ENCODE measurements at places on chromosomes 12 and 14. TPM values are rescaled to one million over a fixed set of nuclear protein-coding genes. Genes with fewer than 3 reads are reported as not detected.
A peak's percentile ranks its signal among the peaks of the same experiment; 100 is the strongest.

- no peak overlapping the region for H3K4me3 ChIP-seq
- H3K27me3 ChIP-seq = peaks cover 31% of the 10 kb centered on the region
- H3K36me3 ChIP-seq = no peaks in the 10 kb centered on the region
- H3K27ac ChIP-seq = no peak overlapping the region
These were observed 110.8 kb downstream of the EMP1 start for GRCh38 chr12:13307143-13307816.

STAT2 gene
- 178 TPM for total RNA-seq

RNASE3 gene
- total RNA-seq = not detected

ANO4 gene
- not detected for total RNA-seq

AICDA gene
- total RNA-seq = not detected

DNA sequence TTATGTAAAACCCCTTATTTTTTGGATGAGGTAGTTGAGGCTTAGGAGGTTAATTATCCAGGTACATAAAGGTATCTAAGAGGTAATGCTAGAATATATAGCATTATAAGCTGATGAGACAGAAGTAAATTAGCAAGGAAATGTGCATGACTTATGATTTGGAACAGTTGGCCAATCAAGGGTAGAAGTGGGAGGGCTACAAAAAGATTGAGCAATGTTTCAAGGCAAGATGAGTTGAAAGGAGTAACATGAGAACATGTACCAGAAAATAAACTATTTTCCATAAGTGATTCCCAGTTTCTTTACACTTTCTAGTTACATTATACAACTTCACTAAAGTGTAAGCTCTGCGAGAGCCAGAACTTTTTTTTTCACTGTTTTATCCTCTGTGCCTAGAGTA lies 290.9 kb downstream of the LRIG3 start:
- no peak overlapping the region for H3K4me3 ChIP-seq
- no peak overlapping the region for H3K27ac ChIP-seq
- no peaks in the 10 kb centered on the region for H3K4me1 ChIP-seq
- H3K27me3 ChIP-seq = no peaks in the 10 kb centered on the region

- peaks cover 57% of the 10 kb centered on the region for H3K4me1 ChIP-seq
- peak overlapping the region; percentile 19 for H3K4me3 ChIP-seq
- peak; percentile 74 for DNase-seq
These were observed 42.9 kb downstream of the WNK1 start for GRCh38 chr12:795305-795704.

PIWIL1 gene
- total RNA-seq = not detected

RILPL1 gene
- total RNA-seq = 1.5 TPM

LUM gene
- not detected for total RNA-seq

DNA sequence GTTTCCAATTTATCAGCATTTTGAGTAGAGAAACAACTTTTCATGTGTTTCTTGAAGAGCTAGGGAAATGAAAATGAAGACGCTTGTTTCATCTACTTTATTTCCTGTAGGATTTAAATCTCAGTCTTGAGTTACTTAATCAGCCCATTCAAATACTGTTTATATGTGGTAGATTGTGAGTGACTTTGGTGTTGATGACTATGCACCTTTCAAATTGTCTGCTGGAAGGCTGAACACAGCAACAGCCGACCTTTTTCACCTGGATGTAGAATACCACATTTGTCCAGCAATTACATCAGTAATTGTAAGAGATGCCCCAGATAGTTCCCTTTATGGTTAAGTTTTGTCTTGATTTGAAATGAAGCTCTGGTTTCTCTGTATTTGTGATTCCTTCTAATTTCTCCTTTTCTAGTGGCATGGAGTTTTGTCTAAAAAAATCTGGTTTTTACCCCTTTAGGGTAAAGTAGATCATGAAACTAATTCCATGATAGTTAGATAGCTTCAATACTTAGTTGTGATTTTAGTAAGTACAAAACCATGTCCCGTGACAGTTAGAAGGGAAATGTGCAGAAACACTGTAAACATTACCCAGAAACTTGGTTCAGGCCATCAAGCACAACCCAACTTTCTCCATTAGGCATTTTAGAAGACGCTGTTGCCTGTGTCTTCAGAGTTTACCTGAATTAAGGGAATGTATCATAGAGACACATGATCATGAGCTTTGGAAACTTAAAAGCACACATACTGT lies 165.0 kb downstream of the SRGAP1 start:
- H3K4me3 ChIP-seq = no peak overlapping the region
- H3K36me3 ChIP-seq = no peaks in the 10 kb centered on the region
- H3K4me1 ChIP-seq = no peaks in the 10 kb centered on the region
- H3K27me3 ChIP-seq = peaks cover 8% of the 10 kb centered on the region

DNA sequence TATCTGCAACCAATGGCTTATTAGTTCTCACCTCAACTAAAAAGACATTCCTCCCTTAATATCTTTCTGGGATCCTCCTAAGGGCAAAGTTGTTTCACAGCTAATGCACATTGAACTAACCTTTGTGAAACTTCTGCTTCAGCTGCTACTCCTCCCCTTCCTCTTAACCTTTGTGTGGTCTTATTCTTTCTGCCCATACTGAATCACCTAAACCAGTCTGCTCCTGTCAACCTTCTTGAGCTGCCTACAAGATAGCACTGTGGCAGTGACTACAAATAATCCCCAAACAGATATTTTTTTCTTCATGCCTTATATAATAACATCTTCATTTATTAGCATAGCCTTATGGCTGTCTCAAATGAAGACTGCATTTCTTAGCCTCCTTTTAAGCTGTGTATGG lies 1077.4 kb upstream of the ATXN7L3B start:
- H3K36me3 ChIP-seq = no peaks in the 10 kb centered on the region
- no peak for DNase-seq

GRCh38 chr12:118637767-118638370 lies 261.5 kb downstream of the SUDS3 start:
- no peaks in the 10 kb centered on the region for H3K36me3 ChIP-seq
- DNase-seq = no peak
- H3K27me3 ChIP-seq = no peaks in the 10 kb centered on the region
- H3K4me1 ChIP-seq = no peaks in the 10 kb centered on the region
- no peak overlapping the region for H3K4me3 ChIP-seq

CAPZA3 gene
- total RNA-seq = not detected

DNA sequence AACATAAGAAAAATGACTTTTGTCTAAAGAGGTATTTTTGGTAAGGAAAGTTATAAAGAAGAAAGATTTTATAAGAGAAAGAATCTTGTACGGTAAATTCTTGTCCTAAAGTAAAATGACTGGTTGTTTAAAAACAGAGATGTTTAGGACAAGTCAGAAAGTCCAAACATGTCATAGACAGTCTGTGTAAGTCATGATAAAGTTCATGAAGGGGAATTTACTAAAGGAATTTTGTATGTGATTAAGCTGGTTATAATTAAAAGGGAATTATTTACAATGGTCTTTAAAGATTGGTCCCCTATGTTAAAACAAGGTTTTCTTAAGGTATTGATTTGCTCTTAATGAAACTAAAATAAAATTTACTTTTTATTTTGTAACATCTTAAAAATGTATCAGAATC lies 269.4 kb upstream of the CCDC196 start:
- H3K36me3 ChIP-seq = no peaks in the 10 kb centered on the region
- no peak overlapping the region for H3K4me3 ChIP-seq
- no peaks in the 10 kb centered on the region for H3K4me1 ChIP-seq
- no peak for DNase-seq

TAS2R19 gene
- total RNA-seq = 2.0 TPM

BMP4 gene
- total RNA-seq = 0.29 TPM

AKAP6 gene
- total RNA-seq = 0.82 TPM

LMNTD1 gene
- total RNA-seq = not detected

PHETA1 gene
- total RNA-seq = 3.4 TPM

Measured in activated CD8-positive, alpha-beta memory T cell treated with anti-CD3 and anti-CD28 coated beads, Interleukin-2, amount 10 ng/mL, durations not matched to agents 7 days and 5 days (primary cell).